ENCODE measurements at places on chromosomes 7 and 10.

GRCh38 chr7:20906801-20907453 is 120.2 kb upstream of the SP8 start:
- DNase-seq: peak; percentile 38

GRCh38 chr10:47027108-47027783 is 116.0 kb downstream of the PTPN20 start:
- DNase-seq: no peak

GRCh38 chr10:104036518-104037260 is 49.0 kb downstream of the COL17A1 start:
- no peak for DNase-seq

GRCh38 chr7:101557978-101558741 is 70.9 kb downstream of the MYL10 start:
- no peak for DNase-seq

DNA sequence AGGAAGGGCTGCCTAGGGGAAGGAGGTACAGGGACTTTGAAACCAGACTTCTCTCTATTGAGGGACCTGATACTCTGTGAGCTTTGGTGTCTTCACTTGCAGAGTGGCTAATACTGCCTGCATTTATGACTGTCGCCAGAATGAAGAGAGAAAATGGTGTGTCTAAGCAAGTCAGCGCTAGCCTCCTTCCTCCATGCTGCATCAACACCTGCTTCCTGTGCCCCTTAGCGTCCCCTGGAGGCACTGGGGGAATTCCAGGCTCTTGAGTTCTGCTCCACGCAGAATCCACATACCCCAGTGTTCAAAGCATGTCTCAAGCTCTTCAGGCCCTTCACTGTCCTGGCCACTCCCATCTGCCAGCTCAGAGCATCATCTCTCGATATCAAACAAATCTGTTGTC is 140.5 kb downstream of the PKD1L1 start:
- no peak for DNase-seq

GRCh38 chr7:128399991-128400390 is 9.8 kb downstream of the IMPDH1 start:
- no peak for DNase-seq

DNA sequence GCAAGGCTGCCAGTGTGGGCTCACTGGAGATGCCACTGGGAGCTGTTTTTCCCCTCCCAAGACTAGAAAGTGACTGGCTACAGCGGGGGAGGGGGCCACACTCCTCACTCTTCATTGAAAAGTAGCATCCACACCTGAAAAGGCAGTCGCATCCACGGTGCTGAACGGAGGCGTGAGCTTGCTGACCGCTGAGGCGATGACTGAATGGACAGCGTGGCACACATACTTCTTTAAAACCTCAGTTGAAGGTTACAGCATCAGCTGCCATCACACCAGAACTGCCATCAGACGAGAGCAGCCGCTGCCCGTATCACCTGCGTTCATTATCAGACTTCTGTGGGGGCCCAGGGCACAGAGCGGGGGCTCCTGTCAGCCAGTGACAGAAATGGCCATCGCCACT is 327.2 kb downstream of the DNAJB6 start:
- no peak for DNase-seq

DNA sequence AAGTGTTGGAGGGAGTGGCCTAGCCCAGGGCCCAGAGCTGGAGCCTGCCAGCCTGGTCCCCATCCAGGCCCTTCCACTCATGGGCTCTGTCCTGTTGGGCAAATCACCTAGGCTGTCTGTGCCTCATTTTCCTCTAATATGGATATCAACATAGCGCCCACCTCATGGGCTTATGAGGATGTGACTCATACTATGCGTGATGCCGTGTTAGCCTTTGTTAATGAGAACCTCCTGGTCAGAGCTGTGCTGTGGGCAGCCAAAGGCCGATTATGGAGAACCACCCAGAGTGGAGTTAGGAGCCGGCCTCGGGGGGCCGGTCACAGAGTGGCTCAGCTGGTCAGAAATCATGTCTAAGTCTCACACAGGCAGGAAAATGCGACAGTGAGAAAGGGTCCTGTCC is 306.4 kb downstream of the PAXIP1 start:
- no peak for DNase-seq

DNA sequence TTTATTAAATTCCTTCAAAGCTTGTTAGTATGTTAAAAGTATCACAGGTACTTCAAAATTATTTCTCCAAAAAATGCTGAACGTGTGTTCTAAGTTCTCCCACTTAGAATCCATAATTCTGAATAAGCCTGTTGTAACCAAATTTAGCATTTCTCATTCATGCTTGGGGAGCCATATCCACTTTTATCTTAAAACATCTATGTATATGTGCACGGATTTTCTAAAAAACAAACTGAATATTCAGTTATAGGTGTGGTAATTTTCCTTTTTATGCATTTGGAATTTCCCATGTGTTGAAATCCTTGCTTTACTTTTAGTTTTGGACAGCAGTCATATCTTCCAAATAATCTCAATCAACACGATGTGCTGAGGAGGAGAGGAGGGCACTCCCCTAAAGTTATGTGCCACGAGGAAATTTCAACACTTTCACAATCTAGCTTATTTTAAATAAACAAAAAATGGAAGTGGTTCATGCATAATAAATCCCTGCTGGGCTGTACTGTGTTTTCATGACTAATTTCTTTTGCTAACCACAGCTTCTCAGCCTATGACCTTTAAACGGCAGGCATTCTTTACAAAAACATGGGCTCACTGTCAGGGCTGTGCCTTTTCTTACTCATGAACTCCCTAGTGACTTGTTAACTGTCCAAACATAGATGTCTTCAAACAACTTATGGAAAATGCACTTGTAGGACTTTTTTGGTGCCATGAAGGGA is 380.3 kb upstream of the SEMA3C start:
- no peak for DNase-seq

DNA sequence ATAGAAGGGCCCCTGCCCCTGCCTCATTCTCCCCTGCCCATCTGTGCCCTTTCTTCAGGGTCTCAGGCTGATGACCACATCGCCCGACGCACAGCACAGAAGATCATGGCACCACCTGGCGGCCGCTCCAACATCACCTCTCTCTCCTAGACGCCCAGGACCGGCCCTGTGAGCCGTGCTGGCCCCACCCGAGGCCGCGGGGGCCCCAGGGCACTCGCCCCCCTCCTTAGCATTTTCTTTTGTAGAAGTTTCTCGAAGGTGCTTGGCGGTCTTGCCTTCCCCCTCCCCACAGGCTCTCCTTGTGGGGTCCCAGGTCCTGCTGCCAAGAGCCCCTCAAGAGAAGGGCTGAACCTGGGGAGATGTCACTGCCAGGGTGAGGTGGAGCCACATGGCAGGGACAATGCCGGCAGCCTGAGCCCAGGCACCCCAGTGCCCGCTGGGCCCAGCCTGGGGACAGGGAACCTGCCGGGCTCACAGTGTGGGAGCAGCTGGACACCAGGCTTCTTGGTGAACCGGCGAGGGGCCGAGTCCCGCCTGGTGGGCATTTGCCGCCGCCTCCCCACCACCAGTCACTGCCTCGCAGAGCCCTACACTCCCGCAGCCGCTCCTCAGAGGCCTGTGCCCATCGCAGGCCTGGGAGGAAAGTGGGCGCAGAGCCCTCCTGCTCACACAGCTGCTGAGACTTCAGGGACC is 18.2 kb downstream of the DPYSL4 start:
- DNase-seq: no peak

DNA sequence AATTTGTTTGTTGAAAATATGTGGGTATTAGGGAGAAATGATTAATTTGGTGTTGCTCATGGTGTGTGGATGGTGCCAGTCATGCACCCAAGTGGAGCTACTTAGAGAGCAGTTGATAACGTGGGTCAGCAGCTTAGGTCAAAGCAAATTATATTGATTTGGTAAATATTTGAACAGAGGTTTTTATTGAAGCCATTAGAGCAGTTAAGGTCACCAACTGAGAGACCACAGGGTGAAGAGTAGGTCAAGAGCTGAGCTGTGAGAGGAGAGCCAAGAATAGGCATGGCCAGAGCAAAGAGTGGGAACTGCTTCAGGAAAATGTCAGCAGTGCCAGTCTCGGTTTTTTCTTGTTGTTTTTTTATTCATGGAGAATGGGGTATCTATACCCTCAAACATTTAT is 97.9 kb downstream of the TMEM168 start:
- DNase-seq: no peak

GRCh38 chr7:131011432-131011742 is 277.4 kb upstream of the KLF14 start:
- no peak for DNase-seq

DNA sequence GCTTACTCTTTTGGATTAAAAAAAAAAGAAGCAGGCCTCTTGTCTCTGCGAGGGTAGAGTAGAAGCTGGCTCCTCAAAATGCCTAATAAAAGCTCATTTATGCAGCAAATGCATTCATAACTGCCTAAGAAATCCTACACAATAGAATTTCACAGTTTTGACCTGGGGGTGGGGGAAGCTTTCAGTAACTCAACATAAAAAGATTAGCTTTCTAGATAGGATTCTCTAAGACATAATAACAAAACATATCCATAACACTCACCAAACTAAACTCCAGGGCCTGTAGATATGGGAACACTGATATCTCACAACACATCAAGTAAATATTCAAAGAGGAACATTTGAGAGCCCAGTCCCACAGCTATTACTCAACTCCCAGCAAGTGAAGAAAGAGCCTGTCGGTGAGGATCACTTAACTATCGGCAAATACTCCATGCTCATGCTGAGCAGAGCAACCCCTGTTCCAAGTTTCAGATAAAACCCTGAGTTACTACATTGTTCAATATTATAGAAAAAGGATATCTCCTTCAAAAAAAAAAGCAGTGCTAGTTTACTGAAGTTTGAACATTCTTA is 88.1 kb downstream of the COBL start:
- DNase-seq: no peak

DNA sequence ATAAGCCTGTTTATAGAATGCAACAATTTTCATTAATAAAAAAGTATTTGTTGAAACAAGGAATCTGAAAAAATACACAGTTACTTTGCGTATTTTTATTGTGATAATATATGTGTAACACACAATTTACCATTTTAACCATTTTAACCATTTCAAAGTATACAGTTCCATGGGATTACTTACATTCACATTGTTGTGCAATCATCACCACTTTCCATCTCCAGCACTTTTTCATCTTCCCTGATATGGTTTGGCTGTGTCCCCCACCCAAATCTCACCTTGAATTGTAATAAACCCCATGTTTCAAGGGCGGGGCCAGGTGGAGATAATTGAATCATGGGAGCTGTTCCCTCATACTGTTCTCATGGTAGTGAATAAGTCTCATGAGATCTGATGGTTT is 61.3 kb upstream of the GLCCI1 start:
- no peak for DNase-seq

DNA sequence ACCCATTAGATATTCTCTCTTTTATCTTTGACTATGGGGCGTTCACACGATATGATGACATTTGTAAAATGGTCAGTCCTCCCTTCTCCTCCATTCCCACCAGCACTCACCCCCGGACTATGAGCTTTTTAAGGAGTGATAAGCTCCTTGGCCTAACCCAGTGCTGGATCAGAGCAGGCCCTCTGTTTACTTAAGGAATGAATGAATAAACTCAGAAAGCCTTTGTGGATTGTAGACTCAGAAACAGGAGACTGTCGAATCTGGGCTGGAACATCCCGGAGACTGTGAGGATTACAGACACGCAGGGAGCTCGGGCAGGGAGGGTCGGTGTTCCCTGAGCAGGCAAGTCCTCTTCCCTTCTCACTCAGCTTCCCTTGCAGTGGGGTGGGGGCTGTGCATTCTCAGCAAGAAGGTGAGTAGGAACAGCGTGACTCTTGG is 6.8 kb upstream of the ZCCHC24 start:
- DNase-seq: no peak

- peak; percentile 12 for DNase-seq
Measured at GRCh38 chr10:3813986-3814837, 29.2 kb upstream of the KLF6 start.

GRCh38 chr10:80474941-80475340 is 20.8 kb downstream of the TSPAN14 start:
- no peak for DNase-seq

- no peak for DNase-seq
Measured at GRCh38 chr10:15223174-15223573, 54.7 kb upstream of the NMT2 start.

GRCh38 chr7:41977151-41977651 is 259.8 kb downstream of the GLI3 start:
- DNase-seq: peak; percentile 1

DNA sequence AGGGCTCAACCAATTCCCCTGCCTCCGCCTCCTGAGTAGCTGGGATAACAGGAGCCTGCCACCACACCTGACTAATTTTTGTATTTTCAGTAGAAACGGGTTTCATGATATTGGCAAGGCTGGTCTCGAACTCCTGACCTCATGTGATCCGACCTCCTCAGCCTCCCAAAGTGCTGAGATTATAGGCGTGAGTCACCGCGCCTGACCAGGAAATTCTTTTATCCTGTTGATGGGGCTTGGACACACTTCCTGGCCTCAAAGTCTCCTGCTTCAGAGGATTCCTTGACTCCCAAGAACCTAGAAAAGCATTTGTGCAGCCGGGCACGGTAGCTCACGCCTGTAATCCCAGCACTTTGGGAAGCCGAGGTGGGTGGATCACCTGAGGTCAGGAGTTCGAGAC is 16.2 kb downstream of the ZNF425 start:
- no peak for DNase-seq

DNA sequence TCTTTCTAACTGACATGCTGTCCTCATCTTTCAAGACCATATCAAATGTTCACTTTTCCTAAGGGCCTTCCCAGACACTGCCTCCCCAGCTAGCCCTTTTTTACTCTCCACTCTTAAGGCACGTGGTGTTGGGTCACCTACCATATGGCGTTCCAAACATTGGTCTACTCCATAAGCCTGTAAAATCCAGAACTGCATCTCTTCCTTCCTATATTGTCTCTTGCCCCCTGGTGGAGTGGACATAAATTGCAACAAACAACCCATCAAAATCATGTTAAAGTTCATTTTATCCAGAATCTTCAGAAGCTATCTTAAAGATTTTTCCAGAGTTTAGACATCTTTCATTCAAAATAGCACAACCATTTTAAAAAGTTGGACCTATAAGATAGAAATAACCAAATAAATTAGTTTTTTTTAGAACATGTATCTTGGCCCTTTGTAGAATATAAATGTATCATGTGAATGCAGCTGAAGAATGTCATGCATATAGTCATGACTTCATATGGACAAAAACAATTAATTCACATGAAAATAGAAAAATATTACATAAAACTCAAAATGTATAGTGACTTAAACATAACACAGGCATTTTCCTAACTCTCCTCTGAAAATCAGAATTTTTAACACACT is 180.6 kb upstream of the CHRM2 start:
- no peak for DNase-seq
